Fibroblast of skin of right quadriceps (primary cell): ENCODE measurements at places on chromosomes 16 and 17.

DNA sequence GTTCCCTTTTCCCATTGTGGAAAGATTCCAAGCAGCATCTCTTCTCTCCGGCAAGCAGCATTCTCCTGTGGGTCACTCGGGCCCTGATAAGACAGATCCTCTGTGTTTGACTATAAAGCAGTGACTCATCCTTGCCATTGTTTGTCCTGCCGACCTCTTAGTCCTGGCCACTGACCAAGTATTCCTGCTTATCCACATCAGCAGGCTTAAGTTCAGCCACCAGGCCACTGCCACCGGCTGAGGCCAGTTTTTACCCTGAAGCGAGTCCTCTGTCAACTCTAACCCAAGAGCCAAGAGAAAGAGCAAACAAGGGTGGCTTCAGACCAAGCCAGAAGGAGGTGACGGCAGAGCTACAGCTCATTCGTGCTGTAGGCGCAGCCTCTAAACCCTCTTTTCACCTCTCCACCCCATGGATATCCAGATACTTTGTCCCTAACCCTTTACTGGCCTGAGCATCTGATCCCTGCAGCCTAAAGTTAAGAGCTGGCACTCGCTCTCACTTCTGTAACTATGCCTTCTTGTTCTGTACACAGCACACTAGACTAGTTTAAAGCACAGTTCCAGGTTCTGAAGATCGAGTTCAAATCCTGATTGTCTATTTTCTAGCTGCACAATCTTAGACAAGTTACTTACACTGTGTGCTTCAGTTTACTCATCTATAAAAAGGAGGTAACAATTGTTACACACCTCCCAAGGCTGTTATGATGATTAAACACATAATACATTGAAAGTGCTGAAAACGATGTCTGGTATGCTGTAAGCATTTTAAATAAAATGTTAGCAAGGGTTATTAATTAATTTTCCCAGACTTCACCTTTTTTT is 31.0 kb downstream of the SOX9 start:
- DNase-seq = no peak

- DNase-seq = peak; percentile 45
Observed at GRCh38 chr16:57061084-57061905, 31.1 kb upstream of the CPNE2 start.

DNA sequence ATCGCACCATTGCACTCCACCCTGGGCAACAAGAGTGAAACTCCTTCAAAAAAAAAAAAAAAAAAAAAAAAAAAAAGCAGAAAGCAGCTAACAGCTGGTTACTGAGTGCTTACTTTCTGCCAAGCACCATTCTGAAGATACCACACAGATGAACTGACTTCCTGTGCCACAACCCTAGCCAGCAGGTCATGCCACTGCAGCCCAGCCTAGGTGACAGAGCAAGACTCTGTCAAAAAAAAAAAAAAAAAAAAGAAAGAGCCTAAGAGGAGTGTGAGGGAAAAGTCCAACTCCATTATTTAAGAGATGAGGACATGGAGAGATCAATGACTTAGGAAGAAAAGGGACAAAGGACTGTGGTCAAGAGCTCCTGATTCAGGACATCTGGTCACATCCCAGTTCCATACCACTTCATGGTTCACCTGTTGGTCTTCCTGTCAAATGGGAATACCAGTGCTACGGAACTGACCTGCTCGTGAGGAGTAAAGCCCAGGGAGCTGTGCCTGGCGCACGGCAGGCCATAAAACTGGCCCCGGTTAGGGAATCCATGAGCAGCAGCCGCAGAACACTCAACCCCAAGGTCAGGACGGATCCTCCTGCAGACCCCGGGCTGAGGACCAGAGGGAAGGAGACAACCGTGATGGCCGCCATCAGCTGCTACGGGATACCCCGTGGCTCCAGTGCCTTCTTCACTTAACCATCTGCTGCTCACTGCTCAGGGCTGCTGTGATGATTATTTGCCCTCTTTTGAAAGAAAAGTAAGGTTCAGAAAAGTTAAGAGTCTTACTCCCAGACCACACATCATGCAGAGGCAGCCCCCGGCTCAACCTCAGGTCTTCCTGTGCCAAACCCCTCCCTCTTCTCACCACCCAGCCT is 950 bp downstream of the KLHDC4 start:
- no peak for DNase-seq

DNA sequence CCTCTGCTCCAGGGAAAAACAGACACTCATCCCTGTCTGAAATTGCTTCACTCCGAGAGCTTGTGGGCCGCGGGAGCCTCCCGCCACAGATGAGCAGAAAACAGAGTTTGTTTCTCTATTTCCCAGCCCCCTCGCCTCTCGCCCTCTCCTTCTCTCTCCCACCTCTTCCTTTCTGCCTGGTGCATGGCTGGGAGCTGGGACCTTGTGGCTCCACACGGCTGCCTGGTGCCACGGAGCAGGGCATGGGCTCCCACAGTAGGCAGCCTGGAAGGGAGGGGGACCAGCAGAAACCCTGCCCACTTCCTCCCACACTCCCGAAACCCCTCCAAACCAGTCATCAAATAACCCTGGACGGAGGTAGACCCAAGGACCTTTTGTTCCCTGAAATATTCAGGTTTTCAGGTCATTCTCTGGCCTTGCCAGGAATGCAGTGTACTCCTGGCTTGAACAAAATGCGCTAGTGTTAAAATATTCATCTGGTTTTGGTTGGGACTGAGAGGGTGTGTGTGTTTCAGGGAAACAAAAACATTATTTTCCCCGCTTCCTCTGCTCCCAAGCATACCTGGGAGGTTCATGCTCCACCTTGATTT is 204.9 kb downstream of the C16orf78 start:
- no peak for DNase-seq
